Hematopoietic multipotent progenitor cell treated with erythropoietin and hydrocortisone succinate and interleukin-3 and kit ligand, for 17 days (in vitro differentiated cells): ENCODE measurements at places on chromosomes 4 and X.

- no peak for DNase-seq
These were observed 18.8 kb upstream of the CYP4V2 start for GRCh38 chr4:186172546-186172945.

- no peak for DNase-seq
These were observed 48.6 kb downstream of the RPGR start for GRCh38 chrX:38278682-38279081.

DNA sequence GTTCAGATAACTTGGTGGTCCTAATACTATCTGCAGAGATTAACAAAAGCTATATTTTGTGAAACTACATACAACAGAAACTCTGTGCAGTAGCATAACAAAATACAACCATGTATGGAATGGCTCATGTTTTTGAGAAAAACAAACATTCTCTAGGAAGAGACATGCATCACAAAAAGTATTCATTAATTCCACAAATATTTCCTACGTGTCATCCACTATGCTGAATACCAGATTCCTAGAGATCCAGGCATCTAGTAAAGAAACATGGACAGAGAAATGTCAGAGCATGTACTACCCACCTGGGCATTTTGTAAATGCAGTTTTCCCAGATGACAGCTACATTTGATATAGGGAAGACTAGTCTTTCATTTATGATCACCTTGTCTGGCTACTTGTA is 248.1 kb downstream of the OPHN1 start:
- no peak for DNase-seq

DNA sequence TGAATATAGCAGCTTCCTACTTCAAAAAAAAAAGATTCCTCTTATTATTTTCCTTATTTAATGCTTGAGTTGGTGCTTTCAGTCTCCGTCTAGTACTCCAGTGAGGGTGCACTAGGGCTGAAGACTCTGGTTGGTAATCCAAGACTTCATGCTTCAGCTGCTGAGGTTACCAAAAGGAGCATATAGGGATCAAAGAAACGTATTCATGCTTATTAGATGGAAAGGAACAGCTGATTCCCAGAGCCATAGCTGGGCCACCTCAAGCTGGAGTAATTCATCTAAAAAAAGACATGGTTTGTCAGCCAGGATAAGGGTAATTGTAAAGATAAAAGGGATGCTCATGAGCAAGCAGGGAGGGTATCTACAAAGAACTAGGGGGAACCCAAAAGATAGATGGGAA is 131.7 kb upstream of the FAM47B start:
- no peak for DNase-seq

DNA sequence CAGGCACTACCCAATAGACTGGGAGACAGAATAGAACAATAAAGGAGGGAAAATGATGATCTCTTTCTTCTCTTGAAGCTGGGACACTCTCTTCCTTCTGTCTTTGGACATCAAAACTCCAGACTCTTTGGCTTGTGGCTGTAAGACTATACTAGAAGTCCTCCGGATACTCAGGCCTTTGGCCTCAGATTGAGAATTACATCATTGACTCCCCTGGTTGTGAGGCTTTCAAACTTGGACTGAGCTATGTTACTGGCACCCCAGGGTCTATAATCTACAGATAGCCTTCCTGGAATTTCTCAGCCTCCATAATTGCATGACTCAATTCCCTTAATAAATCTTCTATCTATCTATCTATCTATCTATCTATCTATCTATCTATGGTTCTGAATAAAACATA is 294.2 kb upstream of the CT83 start:
- DNase-seq, result no peak

GRCh38 chr4:23015821-23016220 is 323.1 kb downstream of the GBA3 start:
- DNase-seq, result no peak

GRCh38 chr4:126965877-126966276 is 666.9 kb upstream of the INTU start:
- DNase-seq, result no peak
